Cardiac muscle cell (in vitro differentiated cells and primary cell): ENCODE measurements at places on chromosomes 7 and 10. TPM values are rescaled to one million over a fixed set of nuclear protein-coding genes. Genes with fewer than 3 reads are reported as not detected.

Gene IGFBP3
- 10.9 and 12.2 TPM in 2 replicates for polyA plus RNA-seq

Gene IKZF5
- 7.9 and 10.1 TPM in 2 replicates for polyA plus RNA-seq

Gene OR2A5
- not detected in 2 replicates for polyA plus RNA-seq

Gene TMEM270
- not detected in 2 replicates for polyA plus RNA-seq

Gene PCDH15
- polyA plus RNA-seq: 0.49 TPM in 1 of 2 replicates, not detected in the other

Gene LRRC18
- not detected in 2 replicates for polyA plus RNA-seq

Gene AKR1C4
- polyA plus RNA-seq: not detected in 2 replicates

Gene GNGT1
- polyA plus RNA-seq: not detected in 2 replicates

Gene HOXA6
- not detected in 2 replicates for polyA plus RNA-seq

Gene SLC37A3
- 41.9 and 49.7 TPM in 2 replicates for polyA plus RNA-seq

Gene SLC39A12
- 0.29 TPM in 1 of 2 replicates, not detected in the other for polyA plus RNA-seq

Gene ZNF716
- not detected in 2 replicates for polyA plus RNA-seq
